ENCODE measurements at places on chromosomes 3 and 15.

DNA sequence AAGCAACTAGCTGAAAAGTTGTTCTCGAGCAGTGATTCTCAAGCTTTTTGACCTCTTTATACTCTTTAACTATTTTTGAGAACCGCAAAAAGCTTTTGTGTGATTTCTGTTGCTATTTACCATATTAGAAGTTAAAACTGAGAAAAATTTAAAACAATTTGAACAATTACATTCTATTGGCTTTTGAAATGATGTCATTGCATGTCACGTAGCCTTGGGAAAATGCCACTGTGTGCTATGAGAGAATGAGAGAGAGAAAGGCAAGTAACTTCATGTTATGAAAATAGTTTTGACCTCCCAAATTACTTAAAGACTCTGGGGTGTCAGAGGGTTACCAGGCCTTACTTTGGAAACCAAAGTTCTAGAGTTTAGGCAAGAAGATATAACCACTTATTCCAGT is 8.0 kb downstream of the USP13 start:
- peaks cover 41% of the 10 kb centered on the region for H3K4me1 ChIP-seq
- H3K27me3 ChIP-seq, result no peaks in the 10 kb centered on the region
- no peak overlapping the region for H3K27ac ChIP-seq
- no peak for DNase-seq
- no peak overlapping the region for H3K4me3 ChIP-seq

DNA sequence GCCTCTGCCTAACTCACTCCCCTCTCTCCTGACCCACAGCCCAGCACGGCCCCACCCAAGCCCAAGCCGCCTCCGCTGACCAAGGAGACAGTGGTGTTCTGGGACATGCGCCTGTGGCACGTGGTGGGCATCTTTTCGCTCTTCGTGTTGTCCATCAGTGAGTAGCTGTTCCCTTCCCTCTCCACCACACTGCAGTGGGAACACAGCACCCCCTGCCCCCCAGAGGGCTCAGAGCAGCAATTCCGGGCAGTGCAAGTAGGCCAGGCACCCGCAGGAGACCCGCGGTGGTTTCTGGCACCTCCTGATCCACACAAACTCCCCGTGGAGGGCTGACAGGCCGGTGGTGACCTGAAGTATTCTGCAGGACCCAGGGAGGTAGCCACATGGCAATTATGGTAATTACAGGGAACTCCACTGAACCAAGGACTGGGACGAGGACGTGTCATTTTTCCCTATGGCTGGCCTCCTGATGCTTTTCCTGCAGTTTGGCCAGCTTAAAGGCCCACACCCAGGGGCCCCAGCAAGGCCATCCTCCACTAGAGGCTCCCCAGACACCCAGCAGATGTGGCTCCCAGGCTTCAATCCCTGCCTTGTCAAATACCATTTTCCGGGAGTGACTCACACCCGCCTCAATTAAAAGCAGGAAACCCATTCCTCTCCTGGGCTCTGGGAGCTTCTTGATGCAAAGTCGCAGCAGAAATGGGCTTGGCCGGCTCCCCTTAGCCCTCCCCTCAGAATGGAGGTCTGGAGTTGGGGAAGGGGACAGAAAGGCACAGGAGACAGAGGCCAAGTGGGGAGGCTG is 4.8 kb downstream of the TMIE start:
- H3K4me3 ChIP-seq, result no peak overlapping the region
- H3K27me3 ChIP-seq, result peaks cover 21% of the 10 kb centered on the region
- no peaks in the 10 kb centered on the region for H3K36me3 ChIP-seq
- DNase-seq, result no peak
- peaks cover 11% of the 10 kb centered on the region for H3K4me1 ChIP-seq
- no peak overlapping the region for H3K27ac ChIP-seq

- no peak overlapping the region for H3K4me3 ChIP-seq
- no peaks in the 10 kb centered on the region for H3K27me3 ChIP-seq
- H3K4me1 ChIP-seq, result no peaks in the 10 kb centered on the region
- H3K27ac ChIP-seq, result no peak overlapping the region
- H3K36me3 ChIP-seq, result no peaks in the 10 kb centered on the region
These were observed 179.4 kb downstream of the RPLP1 start for GRCh38 chr15:69631978-69632377.

DNA sequence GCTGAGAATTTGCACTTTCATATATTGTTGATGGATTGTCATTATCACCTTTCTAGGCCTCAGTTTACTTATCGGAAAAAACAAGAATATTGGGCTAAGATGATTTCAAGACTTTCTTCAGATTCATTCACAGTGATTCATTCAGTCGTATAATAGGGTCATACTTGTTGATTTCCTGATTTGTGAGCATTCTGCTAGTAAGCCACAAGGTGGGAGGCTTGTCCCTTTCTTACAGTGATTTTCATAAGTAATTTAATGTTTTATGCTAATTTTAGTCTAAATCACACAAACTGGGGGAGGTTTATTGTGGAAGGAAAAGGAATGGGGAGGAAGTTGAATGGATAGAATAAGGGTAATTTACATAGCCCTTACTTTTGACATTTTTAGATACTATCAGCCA is 126.8 kb upstream of the GOLGA6L4 start:
- no peak overlapping the region for H3K4me3 ChIP-seq
- no peak overlapping the region for H3K27ac ChIP-seq
- H3K36me3 ChIP-seq, result no peaks in the 10 kb centered on the region
- DNase-seq, result no peak
- H3K4me1 ChIP-seq, result no peaks in the 10 kb centered on the region

DNA sequence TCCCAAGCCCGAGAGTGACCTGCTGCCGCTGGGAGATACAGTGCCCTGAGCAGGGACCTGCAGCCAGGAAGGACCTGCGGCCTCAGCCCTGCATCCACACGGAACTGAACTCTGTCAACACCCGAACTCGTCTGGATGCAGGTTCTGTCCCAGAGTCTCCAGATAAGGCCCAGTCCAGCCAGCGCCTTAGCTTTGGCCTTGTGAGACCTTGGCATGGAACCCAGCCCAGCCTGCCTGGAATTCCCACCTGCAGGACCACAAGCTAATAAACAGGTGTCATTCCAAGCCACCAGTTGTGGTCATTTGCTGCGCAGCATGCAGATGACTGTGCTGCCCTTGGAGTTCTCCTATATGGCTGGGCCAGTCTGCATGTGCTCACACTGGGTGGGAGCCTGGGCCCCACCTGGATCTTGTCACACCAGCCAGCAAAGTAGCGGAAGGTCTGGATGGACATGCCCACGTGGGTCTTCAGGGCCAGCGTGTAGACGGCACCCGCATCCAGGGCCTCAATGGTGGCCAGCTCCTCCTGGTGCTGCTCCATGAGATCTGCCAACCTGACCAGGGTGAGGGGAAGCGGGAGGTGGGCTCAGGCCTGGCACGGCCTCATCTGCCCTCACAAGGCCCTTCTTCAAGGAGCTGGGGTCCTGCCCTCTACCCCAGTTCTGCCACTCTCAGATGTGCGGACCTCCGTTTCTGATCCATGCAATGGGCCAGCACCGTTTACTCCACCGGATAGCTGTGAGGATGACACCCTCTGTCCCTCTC is 47.2 kb upstream of the SLC41A3 start:
- DNase-seq, result peak; percentile 5
- H3K27me3 ChIP-seq, result peaks cover 22% of the 10 kb centered on the region
- peaks cover 22% of the 10 kb centered on the region for H3K4me1 ChIP-seq
- H3K27ac ChIP-seq, result no peak overlapping the region
- H3K36me3 ChIP-seq, result no peaks in the 10 kb centered on the region
